GDM1 (cell line): ENCODE measurements at places on chromosomes 16 and 17.

DNA sequence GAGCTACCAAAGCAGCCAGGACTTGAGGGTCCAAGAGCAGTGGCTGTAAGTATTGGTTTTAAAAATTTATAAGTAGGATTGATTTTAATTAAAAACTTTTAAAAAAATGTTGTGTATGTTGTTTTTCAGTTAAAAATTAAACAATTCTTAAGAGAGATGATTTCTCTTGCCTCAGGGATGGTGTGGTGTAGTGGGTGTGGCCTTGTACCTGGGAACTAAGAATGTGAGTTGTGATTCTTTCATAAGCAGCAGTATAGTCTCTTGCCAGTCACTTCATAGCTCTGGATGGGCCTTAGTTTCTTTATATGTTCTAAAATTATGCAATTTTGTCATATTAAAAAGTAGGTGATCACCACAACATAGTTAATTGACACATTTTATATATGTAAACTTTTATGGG is 99.5 kb downstream of the FTO start:
- no peak for DNase-seq

DNA sequence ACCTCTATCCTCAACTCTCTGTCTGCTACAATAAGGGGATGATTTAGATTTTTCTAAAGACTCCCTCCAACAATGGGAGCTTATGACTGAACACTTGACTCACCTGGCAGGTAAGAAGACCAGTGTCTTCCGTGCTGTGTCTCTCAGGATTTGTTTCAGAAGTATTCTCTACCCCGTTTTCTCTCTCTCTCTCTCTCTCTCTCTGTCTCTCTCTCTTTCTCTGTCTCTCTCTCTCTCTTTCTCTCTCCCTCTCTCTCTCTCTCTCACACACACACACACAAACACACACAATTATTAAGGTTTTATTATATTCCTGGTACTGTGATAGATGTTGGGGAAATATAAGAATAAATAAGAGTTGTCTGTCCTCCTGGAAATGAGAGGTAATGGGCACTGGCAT is 263.9 kb downstream of the TOX3 start:
- no peak for DNase-seq

GRCh38 chr16:72963533-72964315 is 84.2 kb downstream of the ZFHX3 start:
- DNase-seq = no peak

DNA sequence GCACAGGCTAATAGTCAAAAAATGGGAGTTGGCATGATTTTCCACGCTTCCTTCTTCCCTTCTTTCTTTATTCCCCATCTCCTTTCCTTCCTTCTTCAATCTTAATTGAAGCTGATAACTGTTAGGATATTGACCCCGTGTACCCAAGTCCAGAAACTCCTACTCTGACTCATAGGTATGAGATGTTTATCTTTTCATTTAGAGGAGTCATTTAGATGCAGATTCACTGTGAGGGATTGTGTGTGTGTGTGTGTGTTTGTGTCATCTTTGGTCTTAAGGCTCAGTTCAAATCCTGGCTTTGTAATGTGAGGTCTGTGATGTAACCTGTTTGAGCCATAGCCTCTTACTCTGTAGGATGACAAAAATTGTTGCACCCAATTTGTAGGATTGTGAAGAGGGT is 332.0 kb upstream of the MAF start:
- no peak for DNase-seq

DNA sequence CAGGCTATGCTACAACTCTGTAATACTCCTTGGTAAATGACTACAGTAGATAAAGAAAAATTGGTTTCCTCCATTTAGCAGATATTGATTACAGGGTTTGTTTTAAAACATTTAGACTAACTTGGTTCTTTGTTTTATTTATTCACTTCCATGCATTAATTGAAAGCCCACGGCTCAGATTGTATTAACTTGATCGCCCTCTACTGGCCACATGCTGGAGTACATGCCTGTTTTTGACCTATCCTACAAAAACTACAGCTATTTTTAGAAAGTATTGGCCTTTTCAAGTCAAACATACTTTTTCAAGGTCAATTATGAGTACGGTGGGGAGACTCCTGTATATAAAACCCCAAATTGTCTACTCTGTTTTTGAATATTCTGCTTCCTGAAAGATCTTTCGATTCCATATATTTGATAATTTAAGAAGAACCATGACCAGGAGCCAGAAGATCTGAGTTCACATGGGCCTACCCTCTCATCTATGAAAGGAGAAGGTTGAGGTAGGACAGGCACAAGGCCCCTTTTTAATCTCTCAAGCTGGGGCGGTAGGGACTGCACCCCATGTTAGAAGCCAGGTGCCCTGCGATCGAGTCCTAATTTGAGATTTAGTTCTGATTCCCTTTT is 51.8 kb downstream of the CA10 start:
- DNase-seq = no peak

DNA sequence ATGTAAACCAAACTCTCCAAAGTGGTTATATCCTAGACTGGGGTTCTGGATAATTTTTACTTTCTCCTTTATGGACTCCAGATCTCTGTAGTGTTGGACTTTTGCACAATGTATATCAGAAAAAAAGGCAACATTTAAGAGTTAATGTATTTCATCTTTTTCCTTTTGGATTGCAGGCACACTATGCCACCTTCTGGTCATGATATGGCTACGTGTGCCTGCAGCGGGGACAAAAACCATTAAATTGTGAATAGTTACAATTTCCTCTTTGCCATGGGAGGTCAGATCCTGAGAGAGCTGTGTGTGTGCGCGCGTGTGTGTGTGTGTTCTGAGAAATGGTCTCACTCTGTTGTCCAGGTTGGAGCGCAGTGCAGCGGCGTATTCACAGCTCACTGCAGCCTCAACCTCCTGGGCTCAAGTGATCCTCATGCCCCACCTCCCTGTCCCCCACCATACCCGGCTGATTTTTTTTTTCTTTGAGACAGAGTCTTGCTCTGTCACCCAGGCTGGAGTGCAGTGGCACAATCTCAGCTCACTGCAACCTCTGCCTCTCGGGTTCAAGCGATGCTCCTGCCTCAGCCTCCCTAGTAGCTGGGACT is 4.3 kb upstream of the SGF29 start:
- DNase-seq = peak; percentile 48

- no peak for DNase-seq
These were observed 559 bp downstream of the CLUH start for GRCh38 chr17:2710803-2711607.

DNA sequence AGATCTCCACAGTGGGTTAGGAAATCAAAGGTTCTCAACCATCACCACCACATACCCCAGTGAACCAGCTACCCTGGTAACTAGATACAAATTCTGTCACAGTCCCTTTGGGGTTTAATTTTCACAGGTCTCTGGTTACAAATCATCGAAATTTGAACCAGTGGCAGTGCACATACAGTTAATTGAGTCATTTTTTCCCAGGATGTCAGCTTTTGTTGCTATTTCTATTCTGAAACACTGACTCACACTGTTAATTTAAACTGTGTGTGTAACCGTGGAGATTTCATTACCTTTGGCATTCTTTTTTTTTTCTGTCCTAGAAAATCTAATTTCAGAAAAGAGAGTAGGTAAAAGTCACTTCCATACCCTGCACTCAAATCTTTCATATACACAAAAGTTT is 511.5 kb downstream of the TOX3 start:
- no peak for DNase-seq

DNA sequence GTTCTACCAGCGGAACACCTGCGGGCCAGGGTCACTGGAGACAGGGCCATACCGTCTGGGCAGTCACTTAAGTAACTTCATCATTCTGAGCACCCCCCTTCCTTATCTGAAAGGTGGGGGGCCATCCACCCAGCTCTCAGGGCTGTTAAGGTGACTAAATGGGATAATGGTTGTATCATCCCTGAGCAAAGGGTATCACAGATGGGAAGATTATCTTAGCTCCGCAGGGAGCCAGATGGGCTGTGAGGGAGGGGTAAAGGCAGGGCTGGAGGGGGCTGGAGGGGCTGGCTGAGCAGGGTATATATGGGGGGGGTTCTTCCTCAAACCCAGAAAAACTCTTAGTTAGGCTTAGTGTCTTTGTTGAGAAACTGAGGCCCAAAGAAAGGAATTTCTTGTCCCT is 2.9 kb upstream of the CACNA1G start:
- no peak for DNase-seq

DNA sequence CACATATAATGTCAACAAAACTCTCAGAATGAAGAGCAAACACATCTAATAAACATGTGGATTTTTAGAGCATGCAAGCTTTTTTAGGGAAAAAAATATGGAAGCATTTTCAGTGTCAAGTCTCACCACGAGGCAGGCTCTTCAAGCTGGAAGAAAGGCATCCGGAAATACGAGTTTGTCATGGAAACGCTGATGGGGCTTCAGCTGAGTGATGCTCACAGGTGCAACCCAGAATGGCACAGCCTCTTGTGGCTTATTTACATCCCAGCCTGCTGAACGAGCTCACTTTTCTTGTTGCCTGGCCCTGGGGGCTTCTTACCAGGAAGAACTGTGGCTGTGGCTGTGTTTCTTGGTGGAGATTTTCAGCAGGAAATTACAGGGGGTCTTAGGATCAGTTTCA is 24.1 kb upstream of the DYNLL2 start:
- no peak for DNase-seq

GRCh38 chr17:3643889-3644349 is 7.4 kb downstream of the CTNS start:
- no peak for DNase-seq

- peak; percentile 72 for DNase-seq
These were observed 5.3 kb upstream of the HIC1 start for GRCh38 chr17:2049333-2050299.

- DNase-seq = no peak
These were observed 13.6 kb downstream of the MFSD11 start for GRCh38 chr17:76751416-76751993.

GRCh38 chr16:46828943-46829342 is 2.0 kb downstream of the C16orf87 start:
- no peak for DNase-seq

DNA sequence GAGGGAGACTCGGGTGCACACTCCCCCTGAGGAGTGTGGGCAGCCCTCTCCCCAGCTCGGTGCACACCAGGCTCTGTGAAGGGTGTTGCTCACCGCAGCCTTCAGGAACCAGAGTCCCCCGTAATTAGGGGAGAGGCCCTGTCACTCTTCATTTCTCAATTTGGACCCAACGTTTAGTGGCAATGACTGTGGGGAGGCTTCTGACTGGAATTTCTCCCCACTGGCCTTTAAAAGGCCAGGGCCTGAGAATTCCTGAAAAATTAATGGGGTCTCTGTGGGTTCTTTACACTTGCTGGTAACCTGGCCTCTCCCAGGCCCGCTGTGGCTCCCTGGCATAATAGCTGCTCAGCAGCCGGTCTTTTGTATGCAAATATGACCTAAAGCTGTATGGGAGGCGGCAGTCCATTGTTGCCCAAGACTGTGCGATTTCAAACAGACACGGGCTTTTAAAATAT is 209.7 kb downstream of the MSI2 start:
- no peak for DNase-seq

- DNase-seq = no peak
These were observed 111.1 kb downstream of the PITPNC1 start for GRCh38 chr17:67488161-67488560.

- DNase-seq = no peak
These were observed 42.1 kb upstream of the DLX4 start for GRCh38 chr17:49926886-49927285.

GRCh38 chr16:4928227-4928626 is 8.7 kb downstream of the PPL start:
- no peak for DNase-seq

DNA sequence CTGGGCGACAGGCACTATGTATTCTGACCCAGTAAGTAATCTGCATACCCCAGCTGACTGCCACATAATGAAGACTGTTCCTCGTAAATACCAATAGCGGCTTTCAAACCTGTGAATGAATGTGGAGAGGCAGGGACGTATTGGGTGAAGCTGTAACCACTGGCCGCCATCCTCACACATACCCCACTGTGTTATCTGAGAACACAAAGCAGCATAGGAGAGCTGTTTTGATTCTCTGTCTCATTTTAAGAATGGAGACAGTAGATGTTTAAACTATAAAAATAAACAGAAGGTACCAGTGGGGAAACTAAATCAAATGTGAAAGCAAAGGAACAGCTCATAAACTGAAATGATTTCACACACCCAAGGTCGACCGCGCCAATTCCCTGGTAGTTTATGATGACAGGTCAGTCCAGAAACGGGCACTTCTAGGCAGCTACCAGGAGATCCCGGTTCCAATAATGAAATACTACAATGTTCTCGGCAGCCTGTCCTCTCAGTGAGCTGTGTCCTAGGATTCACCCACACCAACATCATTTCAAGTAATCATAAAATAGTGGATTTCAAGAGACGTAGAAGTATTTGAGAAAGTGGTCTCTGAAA is 109.7 kb downstream of the ADCY9 start:
- DNase-seq = no peak

- DNase-seq = no peak
These were observed 501.0 kb upstream of the CDH11 start for GRCh38 chr16:65622871-65623270.

GRCh38 chr16:56426585-56426984 is 1.2 kb upstream of the AMFR start:
- no peak for DNase-seq

DNA sequence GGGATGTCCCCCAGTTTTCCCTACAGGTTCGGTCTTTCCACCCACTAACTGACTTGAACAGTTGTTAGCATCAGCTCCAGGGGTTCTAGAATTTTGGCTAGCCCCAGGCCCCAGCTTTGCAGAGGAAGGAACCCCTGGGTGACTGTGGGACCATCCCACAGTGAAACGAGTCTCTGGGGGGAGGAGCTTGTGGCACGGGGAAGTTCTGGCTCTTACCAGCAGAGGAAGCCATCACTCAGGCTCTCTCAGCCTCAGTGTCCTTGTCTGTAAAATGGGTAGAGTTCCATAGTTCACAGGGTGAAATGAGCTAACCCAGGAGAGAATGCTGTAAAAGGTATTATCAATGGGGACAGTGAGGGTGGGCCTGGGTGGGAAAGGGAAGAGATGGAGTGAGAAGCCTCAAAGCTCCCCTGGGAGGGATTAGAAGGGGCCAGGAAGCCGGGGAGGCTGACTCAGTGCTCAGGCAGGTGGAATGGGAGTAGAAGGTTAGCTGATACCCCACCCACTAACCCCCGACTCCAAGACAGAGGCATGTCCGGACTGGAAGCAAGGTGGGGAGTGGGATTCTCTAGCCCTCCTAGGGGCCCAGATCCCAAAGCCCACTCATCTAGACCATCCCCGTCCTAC is 30.9 kb upstream of the CDC42EP4 start:
- DNase-seq = no peak

DNA sequence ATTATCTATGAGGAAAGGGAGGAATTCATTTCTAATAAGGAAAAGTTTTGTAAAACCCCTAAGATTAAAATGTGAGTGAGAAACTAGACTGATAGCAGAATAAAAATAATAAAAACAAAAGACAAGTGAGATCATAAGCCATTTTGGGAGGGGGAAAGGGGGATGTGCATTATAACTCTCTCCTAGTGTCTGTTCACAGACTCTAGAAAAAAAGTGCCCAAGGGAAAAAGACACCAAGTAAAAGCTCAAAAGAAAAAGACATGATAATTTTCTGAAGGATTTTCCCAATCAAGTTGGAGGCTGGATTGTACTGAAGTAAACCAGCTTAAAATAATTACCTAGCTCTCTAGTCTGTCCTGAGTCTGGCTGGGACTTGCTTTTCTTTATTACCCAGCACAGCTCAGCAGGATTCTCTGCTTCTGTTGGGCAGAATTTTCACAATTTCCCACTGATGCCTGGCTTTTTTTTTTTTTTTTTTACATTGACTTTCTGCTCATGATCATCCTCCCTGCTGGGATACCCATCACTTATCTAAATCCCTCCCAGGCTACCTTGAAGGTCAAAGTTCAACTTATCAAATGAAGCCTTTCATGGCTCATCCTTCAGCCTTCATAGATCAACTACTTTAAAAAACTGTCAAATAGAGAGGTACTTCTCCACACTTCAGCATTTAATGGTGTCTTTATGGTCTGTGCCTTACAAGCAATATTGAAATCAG is 124.2 kb upstream of the KCNJ16 start:
- DNase-seq = no peak
